ENCODE measurements at places on chromosomes 2 and 18.

DNA sequence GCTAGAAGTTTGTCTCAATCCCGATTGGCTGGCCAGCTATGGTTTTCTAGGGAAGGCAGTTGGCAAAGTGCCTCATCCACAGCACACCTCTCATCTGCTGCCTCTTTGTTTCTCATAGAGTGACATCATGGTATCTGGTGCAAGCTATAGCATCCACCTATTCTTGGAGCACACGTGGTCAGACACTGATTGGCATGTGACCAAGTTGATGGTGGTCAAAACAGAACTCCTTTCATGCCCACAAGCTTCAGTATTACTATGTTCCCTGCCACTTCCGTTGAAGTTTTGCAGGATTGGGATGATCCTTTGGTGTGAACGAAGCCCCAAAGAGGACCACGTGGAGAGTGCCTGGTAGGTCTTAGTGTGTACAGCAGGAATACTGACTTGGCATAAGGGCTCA, 28.8 kb downstream of the TTC32 start:
- no peak for DNase-seq

DNA sequence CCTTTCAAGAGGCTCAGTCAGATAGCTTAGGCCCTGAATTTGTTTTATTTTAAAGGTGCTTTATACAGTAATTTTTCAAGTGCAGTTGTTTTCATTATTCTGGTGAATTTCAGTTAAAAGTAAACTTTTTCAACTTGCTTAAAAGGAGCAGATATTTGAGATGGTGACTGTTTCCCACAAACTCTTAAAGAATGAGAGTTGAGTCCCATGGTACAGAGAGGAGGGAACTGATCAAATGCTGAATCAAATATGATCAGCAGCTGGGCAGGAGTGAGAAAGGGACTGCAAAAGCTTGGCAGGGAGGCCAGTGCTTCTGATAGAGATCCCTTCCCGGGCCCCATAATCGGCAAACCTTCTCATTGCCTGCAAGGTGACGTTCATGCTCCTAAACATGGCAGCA, 91.2 kb downstream of the KCNS3 start:
- no peak for DNase-seq

GRCh38 chr2:218970894-218971293, 11.4 kb downstream of the CDK5R2 start:
- DNase-seq = no peak

- no peak for DNase-seq
Observed at GRCh38 chr2:86199834-86200177, 549 bp downstream of the MRPL35 start.

DNA sequence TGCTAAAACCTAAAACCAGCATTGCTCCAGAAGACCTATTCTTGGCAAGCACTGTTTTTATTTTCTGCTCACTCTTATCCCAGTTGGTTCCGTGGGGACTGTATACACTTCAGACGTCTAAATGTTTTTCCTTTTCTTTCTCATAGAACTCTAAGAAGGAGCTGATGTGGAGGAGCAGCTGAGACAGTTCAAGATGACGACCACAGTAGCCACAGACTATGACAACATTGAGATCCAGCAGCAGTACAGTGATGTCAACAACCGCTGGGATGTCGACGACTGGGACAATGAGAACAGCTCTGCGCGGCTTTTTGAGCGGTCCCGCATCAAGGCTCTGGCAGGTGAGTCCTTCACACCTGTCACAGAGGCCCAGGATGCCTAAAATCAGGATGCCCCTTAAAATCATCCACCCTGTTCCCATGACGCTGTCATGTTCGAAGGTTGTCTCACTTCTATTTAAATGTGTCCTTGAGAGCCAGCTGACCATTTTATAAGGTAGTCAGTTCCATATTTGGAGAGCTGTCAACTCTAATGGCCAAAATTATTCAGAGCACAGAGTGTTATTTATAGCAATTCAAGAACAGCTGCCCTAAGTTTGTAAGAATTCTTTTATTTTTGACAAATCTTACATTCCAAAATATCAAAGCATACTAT, 70.2 kb downstream of the SPTBN1 start:
- DNase-seq = no peak

DNA sequence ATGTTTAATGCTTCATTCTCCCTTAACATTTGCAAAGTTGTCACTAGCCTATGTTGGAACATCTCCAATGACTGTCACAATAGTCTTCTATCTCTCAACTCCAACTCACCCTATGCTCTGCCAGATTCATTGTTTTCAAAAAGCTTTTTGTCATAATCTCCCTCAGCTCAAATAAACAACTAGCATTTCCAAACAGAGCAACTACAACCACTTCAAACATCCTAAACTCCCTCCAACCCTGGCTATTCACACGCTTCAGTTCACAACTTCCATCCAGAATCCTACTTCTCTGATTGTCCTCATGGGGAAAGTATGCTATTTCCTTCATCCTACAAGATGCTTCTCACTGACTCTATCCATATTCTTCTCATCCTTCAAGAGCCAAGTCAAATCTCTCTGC, 139.2 kb upstream of the VRK2 start:
- DNase-seq = no peak

DNA sequence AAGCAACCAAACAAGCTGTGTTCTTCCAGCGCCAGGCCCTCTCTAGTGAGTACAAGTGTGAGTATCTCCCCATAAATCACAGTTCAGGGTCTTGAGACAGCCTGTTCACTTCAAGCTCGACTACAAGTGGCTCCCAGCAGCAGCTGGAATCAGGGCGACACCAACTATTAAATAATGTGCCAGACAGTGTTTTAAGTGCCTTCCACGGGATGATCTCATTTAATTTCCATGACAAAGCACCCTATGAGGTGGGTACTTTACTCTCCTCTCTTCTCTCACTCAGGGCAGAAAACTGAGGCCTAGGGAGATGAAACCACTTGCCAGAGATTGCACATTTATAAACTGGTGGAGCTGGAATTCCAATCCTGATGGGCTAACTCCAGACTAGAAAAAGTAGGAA, 2.6 kb upstream of the FAM136A start:
- no peak for DNase-seq

Data from right kidney (tissue), 9 donors.